Vagina (tissue), 2 donors: ENCODE measurements at places on chromosomes 7 and 10.

DNA sequence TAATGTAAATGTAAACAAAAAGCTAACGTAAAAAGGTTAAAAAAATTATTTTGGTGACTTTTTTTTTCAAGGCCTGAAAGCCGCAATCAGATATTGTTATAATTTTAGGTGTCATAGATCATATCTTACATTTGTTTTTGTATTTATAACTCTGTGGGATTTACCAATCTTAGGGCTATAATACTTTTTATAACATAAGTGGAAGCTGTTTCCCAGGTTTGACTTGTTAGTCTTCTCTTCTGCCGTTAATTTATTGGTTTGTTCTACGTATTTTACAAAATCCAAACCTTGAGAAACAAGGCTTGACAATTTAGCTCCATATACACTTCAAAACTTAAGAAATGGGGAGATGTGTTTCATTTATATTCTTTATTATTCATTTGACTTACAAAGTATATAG lies 119.4 kb downstream of the EVX1 start:
- DNase-seq = no peak

DNA sequence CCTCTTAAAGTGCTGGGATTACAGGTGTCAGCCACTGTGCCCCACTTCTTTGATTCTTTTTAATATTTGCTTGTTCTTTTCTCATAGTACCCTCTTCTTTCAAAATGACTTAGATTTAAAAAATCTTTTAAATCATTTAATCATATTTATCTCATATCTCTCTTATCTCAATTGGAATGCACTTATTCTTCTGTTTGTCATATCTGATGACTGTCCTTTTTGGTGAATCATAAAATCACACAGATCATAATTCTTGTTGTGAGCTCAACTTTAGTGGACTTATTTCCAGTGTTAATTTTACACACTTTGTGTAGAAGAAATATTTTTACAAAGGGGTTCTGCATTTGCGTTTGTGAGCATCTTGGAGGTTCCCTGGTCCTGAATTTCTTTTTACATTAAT lies 220.3 kb upstream of the SLC26A5 start:
- no peak for DNase-seq

DNA sequence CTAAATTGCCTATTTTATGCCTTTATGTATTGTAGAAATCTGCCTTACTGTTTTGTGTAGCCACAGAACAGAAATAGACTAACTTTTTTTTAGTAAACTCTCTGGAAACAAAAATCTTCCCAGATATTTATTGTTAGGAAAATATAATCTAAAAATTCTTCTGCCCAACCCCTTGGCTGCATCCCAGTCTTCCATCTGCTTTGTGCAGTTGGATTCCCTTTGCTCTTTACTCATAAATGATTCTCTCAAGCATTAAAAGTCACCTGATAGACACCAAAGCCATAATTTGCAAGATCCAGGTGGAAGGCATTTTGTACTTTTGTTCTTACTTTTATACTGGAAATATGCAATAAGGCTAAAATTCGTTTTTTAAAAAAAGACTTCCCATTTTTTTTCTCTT lies 6.1 kb upstream of the CAV2 start:
- no peak for DNase-seq

GRCh38 chr10:64394744-64395143 lies 873.5 kb downstream of the REEP3 start:
- no peak for DNase-seq

DNA sequence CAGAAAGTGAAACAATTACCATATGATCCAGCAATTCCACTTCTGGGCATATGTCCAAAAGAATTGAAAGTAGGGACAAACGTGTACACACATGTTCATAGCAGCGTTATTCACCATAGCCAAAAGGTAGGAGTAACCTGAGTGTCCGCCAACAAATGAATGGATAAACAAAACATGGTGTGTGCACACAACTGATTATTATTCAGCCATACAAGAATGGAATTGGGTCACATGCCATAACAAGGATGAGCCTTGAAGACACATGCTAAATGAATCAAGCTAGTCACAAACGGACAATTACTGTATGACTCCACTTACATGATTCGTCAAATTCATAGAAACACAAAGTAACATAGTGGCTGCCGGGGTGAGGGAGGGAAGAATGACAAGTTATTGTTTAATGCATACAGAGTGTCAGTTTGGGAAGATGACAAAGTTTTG lies 4.1 kb upstream of the OIT3 start:
- DNase-seq = no peak

DNA sequence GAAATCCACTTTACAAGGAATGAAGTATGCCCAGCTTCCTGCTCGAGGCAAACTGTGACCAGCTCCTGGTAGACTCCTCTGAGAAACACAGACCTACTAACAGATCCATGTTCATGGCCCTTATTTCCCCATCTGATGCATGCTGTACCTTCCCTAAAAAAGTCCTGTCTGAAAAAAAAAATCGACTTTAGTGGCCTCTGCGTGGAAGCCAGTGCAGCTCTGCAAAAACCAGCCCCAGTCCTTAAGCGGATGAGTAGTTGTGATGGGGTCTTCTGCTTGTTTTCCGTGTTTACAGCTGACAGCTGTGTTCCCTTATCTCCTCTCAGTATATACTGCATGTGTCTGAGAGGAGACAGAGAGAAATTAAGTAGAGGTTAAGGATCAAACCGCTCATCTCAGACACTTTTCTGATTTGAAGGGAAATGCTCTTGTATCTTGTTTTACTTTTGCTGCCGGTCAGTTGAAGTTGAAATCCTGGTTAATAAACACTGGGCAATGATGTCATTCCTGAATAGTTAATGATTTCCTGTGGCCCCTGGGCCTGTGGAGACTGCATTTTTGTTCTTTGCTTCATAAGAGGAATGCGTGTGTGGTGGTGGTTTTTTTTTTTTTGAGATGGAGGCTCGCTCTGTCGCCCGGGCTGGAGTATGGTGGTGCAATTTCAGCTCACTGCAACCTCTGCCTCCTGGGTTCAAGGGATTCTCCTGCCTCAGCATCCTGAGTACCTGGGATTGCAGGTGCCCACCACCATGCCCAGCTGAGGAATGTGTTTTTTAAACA lies 67.6 kb downstream of the DOCK1 start:
- no peak for DNase-seq

DNA sequence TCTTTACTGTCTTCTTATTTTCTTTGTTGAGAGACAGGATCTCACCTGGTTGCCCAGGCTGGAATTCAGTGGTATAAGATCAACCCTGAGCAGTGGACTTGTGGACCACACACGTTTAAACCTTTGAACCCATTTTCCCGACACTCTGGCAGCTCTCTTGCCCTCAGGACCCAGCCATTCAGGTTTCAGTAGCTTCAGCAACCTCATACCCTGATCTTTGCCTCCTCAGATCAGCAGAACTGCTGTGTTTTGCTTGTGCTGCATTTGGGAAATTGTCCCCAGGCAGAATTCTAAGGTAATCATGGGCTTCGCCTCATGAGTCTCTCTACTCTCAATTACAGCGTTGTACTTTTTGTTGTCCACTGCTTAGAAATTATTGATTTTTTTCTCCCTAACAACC lies 317.6 kb upstream of the KIAA1217 start:
- no peak for DNase-seq

DNA sequence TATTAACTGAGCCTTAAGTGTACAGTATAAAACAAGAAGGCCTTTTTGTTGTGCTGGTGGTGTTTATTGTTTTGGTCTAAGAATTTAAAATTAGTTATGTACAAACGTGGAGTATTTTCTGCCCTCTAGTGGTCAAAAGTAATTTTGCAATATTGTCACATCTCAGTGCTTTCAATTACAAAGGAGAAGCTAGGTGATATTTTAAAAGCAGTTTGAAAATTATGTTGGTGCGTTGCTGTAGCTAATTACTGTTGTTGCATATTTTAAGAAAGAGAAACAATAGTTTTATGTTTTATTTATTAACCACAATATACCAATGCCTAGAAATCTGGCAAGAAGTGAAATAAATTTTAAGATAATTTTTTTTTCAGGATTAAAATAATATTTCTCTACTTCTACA lies 11.4 kb downstream of the NPVF start:
- DNase-seq = no peak

DNA sequence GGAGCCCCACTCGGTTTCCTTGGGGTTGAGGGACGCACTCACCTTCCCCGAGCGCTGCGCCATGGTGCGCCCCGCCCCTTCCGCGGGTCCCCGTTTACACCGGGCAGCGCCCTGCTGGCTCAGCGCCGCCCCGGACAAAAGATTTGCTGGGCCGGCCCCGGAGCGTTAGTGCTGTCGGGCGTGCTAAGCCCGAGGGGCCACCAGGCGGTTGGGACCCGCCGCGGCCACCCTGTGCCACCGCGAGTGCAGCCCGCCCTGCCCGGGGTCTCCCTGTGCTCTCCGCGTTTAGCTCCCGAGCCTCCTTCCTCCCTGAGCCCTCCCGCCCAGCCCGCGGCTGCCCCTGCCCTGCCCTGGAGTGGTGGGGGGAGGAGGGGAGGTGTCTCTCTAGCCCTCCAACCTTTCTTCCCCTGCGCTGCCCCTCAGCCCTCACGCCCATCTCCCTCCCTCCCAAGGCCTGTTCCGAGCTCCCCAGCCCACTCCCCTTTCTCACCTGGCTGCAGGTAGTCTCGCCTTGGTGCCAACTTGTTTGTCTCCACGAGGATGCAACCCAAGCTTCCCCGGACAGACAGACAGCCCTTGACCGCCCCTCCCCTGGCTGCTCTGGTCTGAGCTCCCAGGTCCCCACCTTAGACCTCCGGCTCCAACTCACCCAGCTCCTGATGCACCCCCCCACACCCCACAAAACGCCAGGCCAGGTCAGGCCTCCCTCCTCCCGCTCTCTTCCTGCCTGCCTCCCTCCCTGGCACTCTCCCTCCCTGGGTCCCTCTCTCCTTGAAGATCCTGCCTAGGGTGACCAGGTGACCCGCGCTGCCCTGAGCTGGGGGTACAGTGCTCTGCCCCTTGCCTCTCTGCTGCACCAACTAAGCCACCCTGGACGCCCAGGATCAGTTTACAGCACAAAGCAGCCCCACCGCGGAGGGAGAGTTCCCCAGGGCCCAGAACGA lies at the start of gene CRYGN:
CRYGN (minus strand) TSS at position 287 of the 944 bp plus-strand sequence; CDS start at position 63, 224 bp downstream.
- DNase-seq = no peak

- no peak for DNase-seq
Observed at GRCh38 chr10:106278383-106278782, 886.1 kb downstream of the SORCS1 start.

DNA sequence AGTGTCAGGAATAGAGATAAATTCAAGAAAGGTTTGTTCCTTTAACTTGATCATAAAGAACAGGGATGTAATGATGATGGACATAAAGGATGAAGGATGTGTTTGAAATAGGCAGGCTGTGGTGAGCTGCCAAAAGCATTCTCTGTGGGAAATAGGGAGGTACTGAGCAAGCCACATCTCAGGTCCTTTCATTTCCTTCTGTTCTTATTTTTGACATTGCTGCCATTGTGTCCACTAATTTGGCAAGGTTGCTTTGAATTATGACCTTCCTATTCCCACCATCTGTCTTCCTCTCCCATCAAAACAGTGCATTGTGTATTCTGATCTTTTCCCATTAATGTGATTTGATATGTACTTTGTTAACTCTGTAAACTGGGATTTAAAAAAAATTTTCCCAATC lies 9.4 kb downstream of the SCRN1 start:
- no peak for DNase-seq
